ENCODE measurements at places on chromosomes 11 and 22.

DNA sequence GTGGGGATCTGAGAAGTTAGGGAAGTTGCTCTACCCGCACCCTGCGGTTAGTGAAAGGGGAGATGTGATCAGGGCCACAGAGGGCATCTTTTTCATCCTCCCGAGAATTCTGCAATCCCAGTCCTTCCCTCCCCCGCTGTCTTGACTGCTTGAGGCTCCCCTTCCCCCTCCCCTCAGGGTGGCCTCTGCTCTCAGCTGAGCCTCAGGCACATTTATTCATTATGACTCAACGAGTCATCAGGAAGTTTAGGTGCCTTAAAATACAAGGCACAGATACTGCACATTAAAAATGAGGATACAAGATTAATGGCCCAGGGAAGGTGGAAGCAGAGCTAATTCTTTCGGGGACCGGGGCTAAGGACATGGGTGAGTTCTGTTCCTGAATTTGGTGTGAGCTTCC lies 104.0 kb downstream of the CACNA1I start:
- DNase-seq, result no peak

DNA sequence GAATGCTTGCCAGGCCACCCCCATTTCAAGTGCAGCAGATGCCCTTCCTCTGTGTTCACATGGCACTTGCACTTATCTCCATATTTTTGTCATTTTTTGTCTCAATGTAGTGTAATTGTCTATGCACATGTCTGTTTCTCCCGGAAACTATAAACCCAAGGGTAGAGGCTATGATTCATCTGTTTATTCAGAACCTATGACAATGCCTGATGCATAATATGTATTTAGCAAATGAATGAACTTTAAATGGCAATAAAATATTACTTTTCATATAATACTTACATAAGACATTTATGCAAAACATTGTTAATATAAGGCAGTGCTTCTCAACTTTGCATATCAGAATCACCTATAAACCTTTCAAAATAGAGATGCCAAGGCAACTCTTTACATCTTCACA lies 6.7 kb downstream of the PAK1 start:
- DNase-seq, result no peak

DNA sequence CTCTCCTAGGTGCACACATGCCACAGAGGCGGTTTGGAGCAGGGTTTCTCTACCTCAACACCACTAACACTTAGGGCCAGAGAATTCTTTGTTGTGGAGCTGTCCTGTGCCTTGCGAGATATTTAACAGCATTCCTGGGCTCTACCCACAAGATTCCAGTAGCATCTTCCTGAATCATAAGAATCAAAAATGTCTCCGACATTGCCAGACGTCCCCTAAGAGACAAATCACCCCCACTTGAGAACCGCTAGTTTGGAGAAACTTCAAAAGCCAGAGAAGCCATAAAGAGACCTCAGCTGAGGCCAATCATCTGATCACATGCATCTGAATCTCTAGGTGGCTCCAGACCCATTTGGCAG lies 16.1 kb downstream of the MFNG start:
- DNase-seq, result no peak

- peak; percentile 28 for DNase-seq
Observed at GRCh38 chr11:93330446-93330984, at the start of gene DEUP1. DEUP1 (plus strand) TSS chr11:93330742; CDS start chr11:93332260, 1,518 bp downstream.

GRCh38 chr11:65132988-65133700 lies 1.2 kb downstream of the SYVN1 start:
- DNase-seq, result peak; percentile 61

DNA sequence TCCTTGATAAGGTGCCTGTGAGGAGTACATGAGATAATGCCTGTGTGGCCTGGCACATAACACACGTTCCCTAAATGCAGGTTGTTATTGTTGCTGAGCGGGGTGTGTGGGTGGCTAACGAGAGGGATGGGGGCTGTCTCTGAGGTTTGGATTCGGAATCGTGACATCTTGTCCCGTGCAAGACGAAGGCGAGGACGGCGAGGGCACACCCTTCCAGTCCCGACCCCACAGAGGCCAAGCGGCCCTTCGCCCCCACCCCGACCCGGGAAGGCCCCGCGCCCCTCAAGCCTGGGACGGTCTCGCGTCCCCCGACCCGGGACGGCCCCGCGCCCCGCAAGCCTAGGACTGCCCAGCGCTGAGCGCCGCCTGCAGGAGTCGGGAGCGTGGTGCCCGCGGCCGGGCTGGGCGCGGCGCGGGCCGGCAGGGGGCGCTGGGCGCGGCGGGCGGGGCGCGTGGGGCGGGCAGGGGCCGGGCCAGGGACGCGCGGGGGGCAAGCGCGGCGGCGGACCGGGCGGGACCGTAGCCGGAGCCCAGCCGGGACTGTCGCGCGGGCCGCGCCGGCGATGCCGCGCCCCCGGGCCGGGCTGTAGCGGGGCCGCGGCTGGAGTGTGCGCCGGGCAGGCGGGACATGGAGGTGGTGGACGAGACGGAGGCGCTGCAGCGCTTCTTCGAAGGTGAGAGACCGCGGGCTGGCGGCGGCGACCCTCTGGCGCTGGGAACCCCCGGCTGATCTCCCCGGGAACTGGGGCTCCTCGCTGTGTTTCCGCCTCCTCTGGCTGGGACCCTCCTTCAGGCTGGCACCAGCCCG lies at the start of gene MYRF:
TSS of gene MYRF (plus strand) at position 520 of the 808 bp plus-strand sequence. CDS start at position 629, 109 bp downstream.
- peak; percentile 78 for DNase-seq

DNA sequence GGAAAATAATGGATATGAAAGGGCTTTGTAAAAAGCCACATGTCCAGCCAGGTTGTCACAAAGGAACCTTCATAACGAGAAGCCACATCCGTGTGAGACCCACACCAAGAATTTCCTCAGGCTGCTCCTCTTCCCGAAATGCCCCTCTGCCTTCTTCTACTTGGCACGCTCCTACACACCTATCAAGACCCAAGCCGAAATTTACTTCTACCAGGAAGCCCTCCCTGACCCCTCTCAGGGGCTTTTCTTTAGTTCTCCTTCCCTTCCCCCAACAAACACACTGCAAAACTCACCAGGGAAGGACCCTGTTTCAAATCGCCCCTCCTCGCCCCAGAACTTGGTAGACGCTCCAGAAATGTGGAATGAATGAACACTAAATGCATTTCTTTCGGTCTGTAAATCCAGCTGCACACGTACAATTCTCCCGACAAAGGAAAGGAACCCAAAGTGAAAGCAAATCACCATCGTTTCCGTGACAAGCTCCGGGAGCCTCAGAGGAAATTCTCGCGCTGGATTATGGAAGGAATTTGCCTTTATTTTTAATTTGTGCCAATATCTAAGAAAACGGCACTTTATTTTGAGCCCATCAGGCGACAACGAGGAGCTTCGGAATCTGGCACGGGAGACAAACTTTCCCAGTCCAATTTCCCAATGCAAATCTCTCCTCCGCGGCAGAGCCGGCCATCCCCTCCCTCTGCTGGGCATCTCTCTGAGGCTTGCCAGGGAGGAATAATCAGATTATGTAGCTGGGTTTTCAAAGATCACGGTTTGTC lies 13.2 kb upstream of the SHISAL1 start:
- no peak for DNase-seq

DNA sequence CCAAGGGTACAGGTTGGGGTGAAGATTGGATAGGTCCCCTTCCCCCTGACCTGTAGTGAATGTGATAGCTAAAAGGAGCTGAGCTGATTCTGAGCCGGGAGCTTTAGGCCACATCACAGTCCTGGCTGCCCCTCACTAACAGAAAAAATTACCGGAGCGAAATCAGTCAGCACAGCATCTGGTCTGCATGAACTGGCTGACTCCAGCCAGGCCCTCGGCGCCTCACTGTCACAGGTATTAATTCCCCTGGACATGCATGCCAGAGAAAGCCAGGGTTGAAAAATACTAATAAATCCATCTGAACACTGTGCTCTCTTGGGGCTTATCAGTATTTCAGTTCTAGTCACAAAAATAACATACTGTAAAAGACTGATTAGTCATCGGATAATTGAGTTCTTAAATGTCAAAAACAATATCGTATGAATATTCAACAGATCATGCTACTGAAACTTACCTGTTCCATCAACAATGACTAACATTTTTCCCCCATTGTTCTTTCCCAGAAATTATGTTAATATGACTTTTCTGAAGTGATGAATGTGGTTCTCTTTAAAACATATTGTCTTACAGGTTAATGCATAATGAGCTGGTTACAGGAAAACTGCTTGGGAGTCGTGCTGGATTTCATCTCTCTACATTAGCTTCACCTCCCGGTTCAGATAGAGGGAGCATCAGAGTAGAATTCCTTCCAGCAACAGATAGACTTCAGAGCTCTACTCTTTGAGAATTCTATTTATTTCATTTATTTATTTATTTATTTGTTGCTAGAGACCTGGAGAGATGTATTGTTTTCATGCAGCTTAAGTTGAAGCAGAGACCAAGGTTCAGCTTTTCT lies 387.7 kb downstream of the NXPE2 start:
- DNase-seq, result no peak

GRCh38 chr11:19658344-19658743 lies 54.3 kb upstream of the NAV2 start:
- no peak for DNase-seq

DNA sequence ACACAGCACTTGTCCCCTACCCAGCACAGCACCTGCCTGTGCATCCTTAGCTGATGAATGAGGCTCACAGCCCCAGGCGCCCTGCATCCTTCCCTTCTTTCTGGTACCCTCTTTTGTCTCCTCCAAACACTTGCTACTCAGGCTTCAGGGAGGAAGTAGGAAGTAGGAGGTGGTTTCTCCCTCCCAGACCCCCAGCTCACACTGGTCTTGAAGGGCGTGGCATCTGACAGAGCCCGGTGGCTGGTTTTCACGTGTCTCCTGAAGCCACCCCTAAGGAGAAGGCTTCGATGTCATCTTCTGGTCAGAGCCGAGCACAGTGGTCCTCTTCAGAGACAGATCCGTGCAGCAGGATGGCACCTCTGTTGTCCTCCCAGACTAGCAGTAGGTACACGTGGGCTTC lies 109.8 kb downstream of the PTPRJ start:
- DNase-seq, result no peak

GRCh38 chr11:124533626-124534025 lies 9.8 kb downstream of the OR8B12 start:
- DNase-seq, result no peak

GRCh38 chr11:12086271-12087074 lies 23.9 kb upstream of the MICAL2 start:
- DNase-seq, result no peak

- DNase-seq, result no peak
Observed at GRCh38 chr11:106137061-106137460, 59.6 kb downstream of the AASDHPPT start.

DNA sequence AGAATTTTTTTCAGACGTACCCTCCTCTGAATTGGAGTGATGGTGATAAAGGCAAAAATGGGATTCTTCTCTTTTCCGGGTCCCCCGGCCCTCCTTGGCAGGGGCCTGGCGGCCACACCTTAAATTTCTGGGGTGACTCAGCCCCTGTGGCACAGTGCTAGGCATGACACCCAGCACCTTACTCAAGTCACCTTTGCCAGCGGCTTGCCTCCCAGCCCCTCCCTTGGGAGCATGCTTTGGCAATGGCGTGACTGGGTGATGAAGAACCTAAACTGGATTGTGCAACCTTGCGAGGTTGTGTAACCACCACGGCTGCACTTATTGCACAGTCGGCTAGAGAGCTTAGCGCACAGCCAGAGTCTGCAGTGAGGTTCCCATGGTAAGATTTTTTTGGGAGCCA lies 16.2 kb upstream of the LDLRAD3 start:
- DNase-seq, result no peak

GRCh38 chr11:25766332-25767015 lies 565.5 kb upstream of the ANO3 start:
- no peak for DNase-seq

All from activated naive CD8-positive, alpha-beta T cell treated with anti-CD3 and anti-CD28 coated beads for 36 hours (primary cell).